ENCODE measurements at places on chromosomes 7 and 10.

DNA sequence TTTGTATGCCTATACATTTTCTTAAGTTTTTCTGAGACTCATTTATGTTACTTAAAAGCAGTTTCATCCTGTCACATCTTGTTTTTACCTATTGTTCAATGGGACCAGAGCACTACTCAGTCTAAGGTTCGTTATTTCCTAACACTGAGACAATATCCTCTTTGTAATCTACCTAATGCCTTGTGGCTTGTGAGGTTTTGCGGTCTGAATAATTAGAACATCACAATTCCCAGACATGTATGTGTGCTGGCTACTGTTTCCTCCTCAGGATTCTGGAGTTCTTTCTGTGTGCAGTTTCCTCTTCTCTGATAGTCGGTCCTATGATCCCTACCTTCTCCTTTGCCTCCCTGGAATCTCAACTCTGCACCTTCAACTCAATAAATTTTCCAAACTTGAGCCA lies 620.2 kb downstream of the ANKRD7 start:
- DNase-seq: no peak

GRCh38 chr10:113494761-113495160 lies 58.1 kb upstream of the HABP2 start:
- DNase-seq: no peak

DNA sequence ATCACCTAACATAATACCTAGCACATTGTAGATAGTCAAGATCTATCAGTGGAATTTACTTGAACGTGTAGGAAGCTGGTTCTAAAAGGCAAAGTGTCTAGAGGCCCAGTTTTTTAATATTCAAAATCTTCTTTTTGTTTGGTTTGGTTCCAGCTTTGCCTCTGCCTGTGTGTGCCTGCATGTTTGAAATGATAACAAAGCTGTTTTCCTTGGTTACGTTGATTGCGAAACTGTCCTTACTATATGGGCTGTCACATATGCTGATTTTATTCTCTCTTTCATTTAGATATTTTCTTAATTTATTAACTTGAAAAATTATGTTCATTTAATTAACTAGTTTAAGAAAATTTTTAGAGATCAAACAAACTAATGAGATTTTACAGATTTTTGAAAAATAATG lies 237.3 kb downstream of the SEMA3A start:
- no peak for DNase-seq

- DNase-seq: peak; percentile 64
These were observed 61.2 kb upstream of the LRRN3 start for GRCh38 chr7:111029574-111030251.

- DNase-seq: no peak
These were observed 69.7 kb upstream of the MGMT start for GRCh38 chr10:129397198-129397974.

- DNase-seq: no peak
These were observed 130.4 kb upstream of the MEOX2 start for GRCh38 chr7:15816835-15817426.

DNA sequence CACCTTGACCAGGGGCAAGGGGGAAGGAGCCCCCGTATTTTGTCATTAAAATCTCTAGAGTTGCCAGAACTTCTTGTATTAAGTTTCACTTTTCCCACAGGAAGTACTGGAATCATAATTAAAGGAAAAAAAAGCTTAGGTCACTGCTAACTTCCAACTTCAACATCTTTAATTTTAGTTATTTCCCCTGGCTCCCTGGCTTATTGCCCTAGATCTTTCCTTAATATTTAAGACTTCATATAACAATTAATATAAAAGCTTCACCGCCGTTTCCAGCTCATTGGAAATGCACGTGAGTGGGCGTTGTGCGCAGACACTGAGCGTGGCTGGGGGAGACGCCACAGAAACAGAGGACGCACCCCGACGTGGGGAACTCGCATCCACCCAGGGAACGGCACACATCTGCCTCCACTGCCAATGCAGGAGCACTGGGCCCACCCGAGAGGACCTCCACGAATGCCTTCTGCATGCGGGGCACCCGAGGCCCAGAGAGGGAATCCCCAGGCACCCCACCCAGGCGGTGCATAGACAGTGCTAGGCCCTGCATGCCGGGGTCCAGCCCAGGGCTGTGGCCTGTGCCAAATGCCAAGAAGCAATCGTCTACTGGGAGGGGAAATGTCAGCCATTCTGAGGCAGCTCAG lies 72.2 kb downstream of the ADARB2 start:
- no peak for DNase-seq

GRCh38 chr7:44105832-44106231 lies 1.7 kb downstream of the AEBP1 start:
- no peak for DNase-seq

DNA sequence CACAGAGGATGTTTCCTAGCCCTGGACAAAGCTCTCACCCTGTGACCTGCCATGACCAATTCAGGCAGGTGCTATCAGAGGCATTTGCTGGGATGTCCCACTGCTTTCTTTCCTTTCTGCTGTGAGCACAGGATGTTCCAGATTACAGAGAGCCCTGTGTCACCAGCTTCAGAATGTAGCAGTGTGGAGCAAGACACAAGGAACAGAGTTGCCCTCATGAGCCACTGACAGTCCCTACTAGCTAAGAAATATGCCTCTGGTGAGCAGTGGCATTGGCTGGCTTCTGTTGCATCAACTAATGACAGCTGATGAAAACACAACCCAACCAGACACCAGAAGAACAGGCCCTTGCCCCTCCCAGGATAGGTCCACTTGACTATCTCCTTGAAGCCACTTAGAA lies 337.2 kb downstream of the TNS3 start:
- no peak for DNase-seq
